ENCODE measurements at places on chromosomes 3 and 15.

GRCh38 chr3:12462159-12462947 lies 21.9 kb upstream of the TSEN2 start:
- DNase-seq, result no peak

GRCh38 chr3:139762302-139762701 lies 84.5 kb upstream of the NMNAT3 start:
- DNase-seq, result no peak

DNA sequence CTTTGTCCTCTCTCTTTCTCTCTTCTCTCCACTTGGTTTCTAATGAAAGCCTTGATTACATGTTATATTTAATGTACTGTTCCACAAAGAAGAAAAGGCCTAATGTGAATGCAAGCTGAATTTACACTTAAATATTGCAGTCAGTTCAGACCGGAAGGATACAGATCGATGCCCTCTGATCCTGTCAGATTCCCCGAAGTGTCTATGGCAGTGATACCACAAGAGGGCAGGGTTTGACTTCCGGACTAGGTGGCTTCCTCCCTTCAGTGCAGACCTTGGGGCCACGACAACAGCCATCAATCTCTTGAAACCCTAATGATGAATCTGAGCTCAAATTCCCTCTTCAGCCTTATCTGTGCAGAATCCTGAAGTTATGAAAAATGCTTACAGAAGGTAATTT lies 29.5 kb downstream of the AGTR1 start:
- peak; percentile 21 for DNase-seq

DNA sequence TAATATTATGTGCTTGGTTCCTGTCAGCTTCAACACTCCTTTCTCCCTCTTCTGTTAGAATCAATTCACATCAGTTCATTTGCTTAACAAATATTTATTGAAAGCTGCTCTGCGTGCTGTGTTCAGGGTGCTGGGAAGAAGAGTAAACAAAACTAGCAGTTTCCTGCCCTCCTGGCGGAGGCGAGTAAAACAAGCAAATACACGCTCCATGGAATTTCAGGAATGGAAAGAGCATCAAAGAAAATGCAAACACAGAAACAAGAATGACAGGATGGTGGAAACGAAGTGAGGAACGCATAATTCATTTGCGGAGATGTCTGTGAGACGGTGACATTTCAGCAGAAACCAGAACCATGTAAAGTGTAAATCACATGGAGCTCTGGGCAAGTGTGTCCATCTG lies 49.4 kb upstream of the SPTSSB start:
- no peak for DNase-seq

GRCh38 chr3:18585004-18585968 lies 160.1 kb upstream of the SATB1 start:
- no peak for DNase-seq

DNA sequence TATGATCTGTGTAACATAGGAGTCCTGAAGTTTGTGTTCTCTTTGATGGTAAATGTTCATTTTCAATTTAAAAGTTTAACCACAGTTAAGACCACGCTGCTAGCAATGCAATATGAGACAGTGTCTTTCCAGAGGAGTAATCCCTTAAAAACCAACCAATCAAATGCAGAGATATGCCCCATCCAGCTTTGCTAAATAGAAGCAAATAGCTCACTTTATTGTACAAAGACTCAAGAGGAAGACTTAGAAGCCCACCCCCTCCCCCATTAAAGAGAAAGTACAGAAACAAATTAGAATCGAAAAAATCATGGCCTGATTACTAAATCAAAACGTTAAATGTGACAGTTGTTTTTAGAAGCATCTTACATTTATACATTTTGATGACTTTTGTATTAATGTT lies 2.1 kb upstream of the ANP32A start:
- DNase-seq, result no peak

- no peak for DNase-seq
These were observed 4.4 kb upstream of the MUSTN1 start for GRCh38 chr3:52839268-52839575.

GRCh38 chr3:32890420-32891276 lies 60.8 kb upstream of the CCR4 start:
- no peak for DNase-seq

GRCh38 chr3:37174532-37175126 lies at the start of gene LRRFIP2:
LRRFIP2 (minus strand) TSS chr3:37174582; CDS start chr3:37148983, 25,599 bp downstream.
- no peak for DNase-seq

GRCh38 chr3:151724576-151725562 lies 8.9 kb upstream of the AADACL2 start:
- DNase-seq, result no peak

DNA sequence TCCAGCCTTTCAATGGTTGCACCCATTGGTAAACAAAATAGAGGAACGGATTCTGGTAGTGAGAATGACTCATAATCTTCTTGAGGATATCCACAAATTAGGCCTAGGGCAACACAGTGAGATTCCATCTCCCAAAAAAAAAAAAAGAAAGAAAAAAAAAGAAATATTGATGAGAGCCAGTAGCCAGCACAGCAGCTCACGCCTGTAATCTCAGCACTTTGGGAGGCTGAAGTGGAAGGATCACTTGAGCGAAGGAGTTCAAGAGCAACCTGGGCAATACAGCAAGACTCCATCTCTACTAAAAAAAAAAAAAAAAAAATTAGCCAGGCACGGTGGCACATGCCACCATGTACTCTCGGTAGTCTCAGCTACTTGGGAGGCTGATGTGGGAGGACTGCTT lies 51.9 kb downstream of the DENND4A start:
- DNase-seq, result no peak

DNA sequence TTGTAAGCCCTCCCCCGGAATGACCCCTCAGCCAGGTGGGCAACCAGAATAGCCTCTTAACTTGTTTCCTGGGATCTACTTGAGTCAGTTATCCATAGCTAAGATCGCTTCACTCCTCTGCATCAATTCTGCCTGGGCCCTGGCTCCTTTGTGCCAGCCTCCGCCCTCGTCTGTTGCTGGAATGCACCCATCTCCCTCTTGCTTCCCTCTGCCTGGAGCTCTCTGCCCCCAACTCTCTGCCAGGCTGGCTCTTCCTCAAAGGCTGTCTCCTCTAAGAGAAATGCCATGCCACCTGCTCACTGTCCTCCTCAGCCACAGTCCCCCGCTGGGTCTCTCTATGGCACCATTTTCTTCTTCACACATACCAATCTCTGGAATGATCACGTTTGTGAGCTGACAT lies 240.8 kb downstream of the ADAMTS17 start:
- no peak for DNase-seq

DNA sequence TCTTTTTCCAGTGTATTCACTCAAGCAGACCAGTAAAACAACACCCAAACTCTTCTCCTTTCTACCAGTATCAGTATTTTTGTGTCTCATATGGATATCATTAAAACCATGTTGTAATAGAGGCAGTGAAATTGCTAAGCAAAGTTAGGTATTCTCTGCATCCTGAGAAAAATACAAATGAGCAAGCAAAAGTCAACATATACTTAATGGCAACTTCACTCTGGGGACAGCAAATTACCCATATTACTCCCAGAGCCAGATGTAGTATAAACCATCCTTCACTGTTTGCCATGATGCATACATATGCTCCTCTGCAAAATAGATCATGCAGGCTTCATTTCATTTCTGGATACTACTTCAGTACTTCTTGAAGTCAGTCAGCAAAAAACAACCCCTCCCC lies 22.1 kb downstream of the UBA5 start:
- DNase-seq, result no peak

DNA sequence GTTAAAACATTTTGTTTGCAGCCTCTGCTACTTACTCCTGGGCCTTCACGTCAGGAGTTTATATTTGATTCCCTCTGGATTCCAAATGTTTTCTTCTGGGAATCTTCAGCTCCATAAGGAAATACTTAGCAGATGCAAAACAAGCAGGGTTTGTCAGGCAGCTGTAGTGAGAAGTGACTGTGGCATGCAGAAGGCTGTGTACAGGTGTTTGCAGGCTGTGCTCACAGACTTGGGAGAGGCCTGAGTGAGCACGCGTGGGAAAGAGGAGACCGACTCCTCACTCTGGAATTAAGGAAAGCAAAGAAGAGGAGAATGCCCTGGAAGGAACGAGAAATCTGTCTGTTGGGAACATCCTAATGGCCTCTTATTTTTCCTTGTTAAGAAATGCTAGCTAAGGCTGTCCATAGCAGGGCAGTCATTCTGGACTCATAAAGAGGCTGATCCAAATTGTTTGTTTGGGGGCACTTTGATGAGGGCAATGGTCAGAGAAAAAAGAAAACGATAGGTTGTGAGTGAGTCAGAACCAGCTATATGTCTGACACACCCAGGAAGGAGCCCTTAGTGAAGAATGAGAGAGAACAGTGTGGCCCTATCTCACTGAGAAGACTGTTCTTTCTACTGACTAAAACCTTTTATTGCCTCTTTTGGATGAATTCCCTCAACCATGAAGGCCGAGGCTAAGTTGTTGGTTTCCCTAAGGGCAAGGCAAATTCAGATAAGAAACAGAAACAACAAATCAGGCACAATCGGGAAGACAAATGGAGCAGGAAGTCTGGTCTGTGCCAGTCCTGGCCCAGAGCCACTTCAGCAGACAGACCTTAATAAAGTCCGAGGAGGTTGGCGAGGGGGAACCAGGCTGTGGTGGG lies 82.6 kb downstream of the TGFBR2 start:
- no peak for DNase-seq

DNA sequence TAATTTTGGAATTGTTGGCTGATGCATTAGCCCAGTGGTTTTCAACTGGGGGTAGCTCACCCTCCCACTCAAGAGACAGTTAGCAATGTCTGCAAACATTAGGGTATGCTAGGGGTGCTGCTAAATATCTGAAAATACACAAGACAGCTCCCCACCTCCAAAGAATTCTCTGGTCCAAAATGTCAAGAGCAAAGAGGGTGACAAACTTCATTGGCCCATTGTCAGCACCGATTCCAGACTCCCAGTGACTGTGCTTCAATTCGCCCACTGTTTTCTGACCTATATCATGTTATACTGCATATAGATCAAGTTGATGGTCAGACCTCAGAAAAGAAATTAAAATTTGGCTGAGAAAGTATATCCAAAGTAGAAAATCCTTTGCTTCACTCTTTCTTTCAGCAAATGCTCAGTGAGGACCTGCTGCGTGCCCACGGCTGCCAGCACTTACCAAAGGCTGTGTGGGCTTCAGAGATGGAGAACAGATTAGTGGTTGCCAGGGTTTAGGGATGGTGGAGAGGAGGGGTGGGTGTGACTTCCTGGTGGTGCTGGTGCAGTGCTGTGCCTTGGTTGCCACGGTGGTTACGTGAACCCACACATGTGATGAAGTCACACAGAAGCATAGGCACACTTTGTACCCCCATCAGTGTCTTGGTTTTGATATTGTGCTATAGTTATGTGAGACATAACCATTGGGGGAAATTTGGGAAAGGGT lies 204.0 kb downstream of the PLCL2 start:
- no peak for DNase-seq

GRCh38 chr15:42143866-42144625 lies 12.4 kb downstream of the PLA2G4F start:
- no peak for DNase-seq

GRCh38 chr15:57481038-57481705 lies 104.9 kb downstream of the CGNL1 start:
- DNase-seq, result no peak

- DNase-seq, result no peak
These were observed 12.7 kb downstream of the SHOX2 start for GRCh38 chr3:158093526-158093925.

GRCh38 chr15:69666441-69666882 lies 213.8 kb downstream of the RPLP1 start:
- DNase-seq, result no peak

DNA sequence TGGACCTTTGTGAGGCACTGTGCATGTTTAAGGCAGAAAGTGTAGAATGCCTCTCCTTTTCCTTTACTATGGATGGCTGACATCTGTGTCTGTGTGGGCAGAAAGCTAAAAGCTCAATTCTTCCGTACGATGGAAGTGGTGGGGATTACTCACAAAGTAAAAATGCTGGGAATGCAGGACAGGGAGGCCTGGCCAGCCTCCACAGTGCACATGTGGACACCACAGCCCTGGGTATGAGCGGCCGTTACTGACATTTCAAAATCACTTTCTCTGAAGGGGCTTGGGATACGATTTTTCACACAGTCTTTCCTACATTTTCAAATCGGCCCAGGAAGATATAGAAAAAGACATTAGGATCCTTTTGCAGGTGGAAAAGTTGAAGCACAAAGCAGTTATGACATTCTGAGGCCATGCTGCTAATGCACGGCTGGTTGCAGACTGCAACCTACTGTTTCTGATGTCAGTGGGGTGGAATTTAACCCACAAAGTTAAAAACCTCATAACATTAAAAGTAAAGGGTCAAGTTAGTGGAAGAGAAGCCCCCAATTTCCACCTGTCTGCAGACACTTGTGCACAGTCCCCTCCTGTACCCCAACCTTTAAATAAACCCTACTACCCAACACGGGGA lies 27.9 kb downstream of the EHD4 start:
- no peak for DNase-seq

- DNase-seq, result no peak
These were observed 38.3 kb downstream of the PIK3CA start for GRCh38 chr3:179186426-179186825.
